Muscle of leg (tissue), 16 donors: ENCODE measurements at places on chromosomes 2 and 18. TPM values are rescaled to one million over a fixed set of nuclear protein-coding genes. Genes with fewer than 3 reads are reported as not detected.

PRKCE gene
- 8.6 TPM for total RNA-seq

GRCh38 chr2:590214-591175 is 86.7 kb downstream of the TMEM18 start:
- no peak for DNase-seq

DNA sequence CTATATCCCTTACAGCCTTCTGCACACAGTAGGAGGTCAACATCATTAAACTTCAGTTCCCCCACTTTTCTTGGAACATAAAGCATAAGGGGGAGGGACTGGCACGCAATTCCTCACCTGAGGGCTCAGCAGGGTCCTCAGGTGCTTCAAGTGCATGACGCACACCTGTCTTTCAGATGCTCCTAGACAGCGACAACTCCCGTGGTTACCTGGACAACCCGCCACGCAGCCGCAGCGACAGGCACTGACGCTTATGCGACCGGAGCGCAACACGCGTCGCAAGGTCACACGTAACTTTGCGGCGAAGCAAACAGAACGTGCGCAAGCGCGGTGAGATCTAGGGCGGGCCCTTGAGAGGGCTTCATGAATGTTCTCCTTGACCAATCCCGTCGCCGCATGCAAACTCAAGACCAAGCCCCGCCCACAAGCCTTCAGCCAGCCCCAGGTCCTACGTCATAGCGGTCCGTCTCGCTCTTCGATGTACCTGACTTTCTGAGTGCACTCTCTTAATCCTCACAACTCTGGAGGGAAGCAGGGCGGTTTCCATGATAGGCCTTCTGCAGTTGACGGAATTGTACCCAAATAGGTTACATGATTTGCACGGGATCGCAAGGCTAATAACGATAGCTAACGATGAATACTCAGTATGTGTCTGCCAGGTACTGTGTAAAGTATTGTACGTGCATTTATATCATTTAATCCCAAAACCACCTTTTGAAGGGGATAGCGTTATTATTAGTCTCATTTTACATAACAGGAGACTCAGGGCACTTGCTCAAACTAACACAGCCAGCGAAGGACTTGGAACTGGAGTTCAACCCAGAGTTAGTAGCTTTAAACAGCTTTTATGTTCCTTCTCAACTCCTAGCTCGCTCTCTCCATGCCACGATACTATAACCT is at the start of gene IFT172:
Gene IFT172 (minus strand): TSS at position 246 of the 900 bp plus-strand sequence. CDS start 90 bp downstream, at position 156.
- DNase-seq, result peak; percentile 99

- DNase-seq, result peak; percentile 92
Observed at GRCh38 chr2:55088400-55088799, 38.1 kb upstream of the RTN4 start.

DNA sequence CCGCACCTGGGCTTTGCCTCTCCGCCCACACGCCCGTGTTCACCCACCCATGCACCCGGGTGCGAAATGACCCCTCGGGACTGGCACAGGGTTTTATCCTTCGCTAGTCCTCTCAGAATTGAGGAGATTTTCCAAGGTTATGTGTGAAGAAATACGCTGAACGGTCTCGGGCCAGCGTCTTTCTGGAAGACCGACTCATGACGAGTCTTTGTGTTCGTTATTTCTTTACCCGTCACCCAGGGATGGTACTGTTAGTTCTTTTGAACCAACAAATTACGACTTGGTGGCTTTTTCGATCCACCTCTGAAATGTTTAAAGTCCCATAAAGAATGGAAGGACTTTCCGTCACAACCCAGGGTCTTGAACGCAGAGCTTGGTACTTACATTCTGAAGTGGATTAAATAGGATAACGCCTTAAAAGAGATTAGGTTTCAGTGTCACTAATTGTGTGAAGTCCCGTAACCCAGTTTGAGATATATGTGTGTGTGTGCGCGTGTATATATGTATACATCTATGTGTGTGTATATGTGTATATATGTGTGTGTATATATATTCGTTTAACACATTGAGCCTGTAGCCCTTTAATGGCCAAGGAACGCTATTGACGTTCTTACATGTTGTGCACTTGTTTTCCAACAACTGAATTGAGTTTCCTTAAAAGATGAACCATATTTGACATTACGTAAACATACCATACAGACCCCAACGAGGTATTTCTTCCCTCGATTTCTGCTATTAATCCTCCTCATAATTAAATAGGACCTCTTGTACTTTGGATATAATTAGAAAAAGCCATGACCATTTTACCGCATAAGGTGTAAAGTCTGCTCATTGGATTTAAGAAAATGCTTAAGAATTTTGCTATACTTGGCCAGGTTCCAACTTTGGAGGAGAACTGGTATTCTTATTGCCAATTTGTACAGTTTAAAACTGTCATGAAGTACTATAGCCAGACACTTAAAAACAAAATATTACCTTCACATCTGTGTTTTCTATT is 889 bp downstream of the ZC3H15 start:
- DNase-seq, result peak; percentile 52

- no peak for DNase-seq
Observed at GRCh38 chr2:67232936-67233335, 164.2 kb upstream of the ETAA1 start.

- DNase-seq, result peak; percentile 93
Observed at GRCh38 chr2:120735746-120736170, at the start of gene GLI2. TSS of gene GLI2 (plus strand) at chr2:120735868. CDS start at chr2:120797321, 61,453 bp downstream.

SNORC gene
- 0.80 TPM for total RNA-seq

ABCB11 gene
- total RNA-seq, result 0.04 TPM

- no peak for DNase-seq
Observed at GRCh38 chr18:76860411-76860810, 38.1 kb downstream of the ZNF236 start.

DNA sequence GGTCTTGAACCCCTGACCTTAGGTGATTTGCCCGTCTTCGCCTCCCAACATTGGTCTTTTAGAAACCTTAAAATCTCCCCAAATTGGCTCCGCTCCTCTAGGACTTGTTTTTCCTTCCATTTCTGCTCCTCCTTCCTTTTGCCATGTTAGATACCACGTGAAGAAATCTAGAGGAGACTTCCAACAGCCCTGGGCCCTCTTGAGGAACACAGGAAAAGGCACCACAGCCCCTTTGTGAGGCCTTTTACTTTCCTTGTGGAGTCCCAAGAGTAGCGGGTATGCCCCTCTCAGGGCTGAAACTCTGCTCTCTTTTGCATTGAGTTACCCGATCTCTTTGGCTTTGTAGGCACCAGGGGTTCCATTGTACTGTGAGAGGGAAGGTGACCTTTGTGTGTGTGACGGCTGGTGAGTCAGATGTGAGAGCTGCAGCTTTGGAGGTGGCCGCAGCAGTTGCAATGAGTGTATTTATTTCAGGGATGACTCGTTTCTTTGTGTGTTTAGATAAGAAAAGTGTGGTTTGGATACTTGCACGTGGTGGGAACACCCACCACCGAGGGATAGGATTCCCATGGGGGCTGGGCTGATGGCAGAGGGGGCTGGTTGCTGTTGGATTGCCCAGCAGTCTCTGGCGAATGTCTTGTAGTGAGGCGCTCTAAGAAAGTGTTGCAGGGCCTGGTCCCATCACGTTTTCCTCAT is 218.4 kb upstream of the HS6ST1 start:
- no peak for DNase-seq

MC4R gene
- total RNA-seq, result 0.62 TPM

DNA sequence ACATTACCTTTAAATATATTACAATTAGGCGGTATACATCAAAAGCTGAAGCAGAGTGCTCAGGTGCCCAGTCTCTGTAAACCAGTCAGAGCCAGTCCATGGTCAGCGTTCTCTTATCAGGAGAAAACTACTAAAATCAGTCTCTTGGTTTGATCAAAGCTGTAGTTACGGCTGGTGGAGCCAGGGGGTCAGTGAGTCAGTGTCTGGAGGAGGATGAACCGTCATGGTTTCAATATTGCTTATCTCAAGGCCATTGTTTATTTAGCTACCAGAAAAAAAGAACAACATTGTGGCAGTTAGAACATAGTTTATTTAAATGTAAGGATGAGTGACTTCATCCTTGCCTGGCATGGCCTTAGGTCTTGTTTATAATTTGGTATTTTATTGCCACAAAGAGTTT is 71.3 kb upstream of the NYAP2 start:
- no peak for DNase-seq

DNA sequence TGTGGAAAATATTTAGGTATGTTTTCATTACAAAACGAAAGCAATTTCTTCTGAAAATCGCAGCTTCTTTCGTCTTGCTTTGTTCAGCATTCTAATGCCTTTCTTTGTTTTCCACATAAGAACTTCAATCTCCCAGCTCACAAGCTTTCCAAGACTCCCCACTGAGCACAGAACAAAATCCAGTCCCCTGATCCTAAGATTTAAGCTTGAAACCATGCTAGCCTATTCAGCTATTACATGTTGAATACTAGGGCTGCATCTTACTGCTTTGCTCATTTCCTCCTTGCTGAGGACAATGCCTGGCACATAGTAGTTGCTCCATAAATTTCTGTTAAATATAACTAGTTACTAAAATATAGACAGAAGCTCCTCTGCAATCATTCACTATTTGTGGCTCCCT is 160.6 kb downstream of the GALNT3 start:
- no peak for DNase-seq

DNA sequence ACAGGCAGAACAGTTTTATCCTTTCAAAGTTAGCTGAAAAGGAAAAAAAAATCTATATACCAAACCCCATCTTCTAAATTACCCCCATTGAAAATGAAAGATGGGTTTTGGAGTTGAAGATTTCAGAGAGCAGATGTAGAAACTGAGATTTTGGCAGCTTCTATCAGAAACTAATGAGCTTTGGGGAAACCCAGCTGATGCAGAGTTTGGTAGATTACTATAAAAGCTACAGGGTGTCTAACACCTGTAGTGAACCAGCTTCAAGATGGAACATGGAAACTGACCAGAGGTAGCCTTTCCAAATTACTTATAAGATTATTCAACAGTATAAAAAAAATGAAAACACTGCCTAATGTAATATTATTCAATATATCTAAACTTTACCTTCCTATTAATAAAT is 583.1 kb downstream of the XIRP2 start:
- no peak for DNase-seq

NPAS2 gene
- total RNA-seq, result 2.9 TPM

- DNase-seq, result no peak
Observed at GRCh38 chr2:207835805-207836204, 66.1 kb upstream of the FZD5 start.

SP100 gene
- total RNA-seq, result 23.6 TPM

- DNase-seq, result peak; percentile 96
Observed at GRCh38 chr2:11582862-11583752, 49.3 kb downstream of the GREB1 start.

DNA sequence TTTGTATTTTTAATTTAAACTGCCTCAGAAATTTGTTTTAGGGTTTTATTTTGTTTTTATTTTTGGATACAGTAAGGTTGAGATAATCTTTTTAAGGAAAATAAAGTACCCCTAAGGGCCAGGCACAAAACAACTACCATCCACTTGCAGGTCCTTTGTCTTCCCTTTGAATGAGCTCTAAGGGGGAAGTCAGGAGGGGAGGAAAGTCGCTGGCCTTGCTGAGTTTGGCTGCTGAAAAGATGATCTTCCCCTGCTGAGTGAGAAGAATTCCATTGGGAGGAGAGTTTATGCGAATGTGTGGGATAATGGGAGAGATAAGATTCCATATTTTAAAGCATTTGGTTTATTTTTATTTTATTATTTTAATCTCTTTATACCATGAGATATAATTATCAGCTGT is 100.7 kb downstream of the ARHGAP15 start:
- DNase-seq, result no peak

GRCh38 chr18:59148192-59148591 is 8.5 kb downstream of the SEC11C start:
- DNase-seq, result no peak

GRCh38 chr2:96409081-96409819 is 73.7 kb downstream of the NCAPH start:
- DNase-seq, result no peak

GRCh38 chr2:41791523-41791922 is 256.3 kb upstream of the PKDCC start:
- peak; percentile 82 for DNase-seq

WNT10A gene
- 0.04 TPM for total RNA-seq

AMER3 gene
- 0.09 TPM for total RNA-seq

CCDC121 gene
- 6.1 TPM for total RNA-seq

DNA sequence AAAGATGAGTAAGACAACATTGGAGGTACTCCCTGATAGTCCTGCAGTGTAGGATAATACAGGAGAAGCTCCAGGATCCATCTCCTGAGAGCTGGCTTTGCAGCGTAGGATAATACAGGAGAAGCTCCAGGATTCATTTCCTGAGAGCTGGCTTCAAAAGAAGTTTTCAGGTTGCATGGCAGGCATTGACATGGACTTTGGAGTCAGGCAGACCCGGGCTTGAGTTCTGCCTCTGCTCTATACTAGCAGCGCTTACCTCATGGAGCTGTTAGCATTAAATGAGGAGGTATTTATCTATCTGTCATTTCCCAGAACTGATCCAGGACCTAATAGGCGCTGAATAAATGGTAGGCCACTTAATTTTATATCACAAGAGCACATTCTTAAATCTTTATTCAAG is 97.8 kb downstream of the FMNL2 start:
- DNase-seq, result no peak

DNA sequence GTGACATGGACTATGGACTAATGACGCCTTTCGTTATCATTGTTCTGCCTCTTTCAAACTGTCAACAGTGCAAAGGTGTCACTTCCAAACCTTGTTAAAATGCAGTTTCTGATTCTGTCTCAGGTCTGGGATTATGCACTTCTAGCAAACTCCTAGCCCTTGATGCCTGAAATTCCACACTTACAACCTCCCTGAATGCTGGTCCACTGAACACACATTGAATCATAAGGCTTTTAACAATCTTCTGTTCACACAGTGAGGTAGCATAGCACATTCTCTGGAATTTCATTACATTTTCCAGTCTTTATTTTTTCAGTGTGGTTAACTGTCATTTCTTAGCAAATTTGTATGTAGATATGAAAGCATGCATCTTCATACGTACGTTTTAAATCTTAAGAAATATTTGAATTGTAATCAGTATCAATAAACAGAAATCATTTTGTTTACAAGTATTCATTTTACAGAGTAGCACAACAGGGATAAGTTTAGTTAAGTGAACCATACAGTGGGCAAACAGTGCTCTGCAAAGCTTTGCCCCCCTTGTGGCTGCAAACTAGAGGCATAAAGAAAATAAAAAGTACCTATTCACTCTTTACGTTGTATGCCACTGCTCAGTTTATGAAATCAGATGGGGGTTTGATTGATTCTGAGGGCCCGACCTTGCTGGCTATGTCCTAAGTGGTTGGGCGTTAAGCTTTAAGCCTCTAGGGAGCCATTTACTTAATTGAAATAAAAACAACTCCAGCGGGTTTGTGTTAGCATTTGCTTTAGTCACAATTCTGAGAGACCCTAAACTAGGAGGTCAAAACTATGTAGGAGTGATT is 250.8 kb downstream of the LRRTM1 start:
- DNase-seq, result no peak

DNA sequence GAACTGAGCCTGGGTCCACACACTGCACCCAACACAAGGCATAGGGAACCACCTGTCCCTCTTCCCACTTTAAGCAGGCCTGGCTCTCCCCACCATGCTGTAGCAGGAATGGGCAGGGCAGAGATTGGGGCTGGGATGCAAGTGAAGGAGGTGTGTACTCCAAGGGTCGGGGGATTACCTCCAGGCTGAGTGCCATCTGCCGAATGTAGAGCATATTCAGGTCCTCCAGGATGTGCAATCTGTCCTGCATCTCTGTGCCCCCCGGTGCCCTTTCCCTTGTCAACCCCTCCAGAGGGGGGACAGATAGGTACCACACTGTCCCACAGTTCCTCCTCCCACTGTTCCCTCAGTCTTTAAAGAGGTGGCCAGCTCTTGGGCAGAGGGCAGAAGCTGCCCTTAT is 2.4 kb downstream of the RTKN start:
- DNase-seq, result no peak
